ENCODE measurements at places on chromosomes 6 and 20.

DNA sequence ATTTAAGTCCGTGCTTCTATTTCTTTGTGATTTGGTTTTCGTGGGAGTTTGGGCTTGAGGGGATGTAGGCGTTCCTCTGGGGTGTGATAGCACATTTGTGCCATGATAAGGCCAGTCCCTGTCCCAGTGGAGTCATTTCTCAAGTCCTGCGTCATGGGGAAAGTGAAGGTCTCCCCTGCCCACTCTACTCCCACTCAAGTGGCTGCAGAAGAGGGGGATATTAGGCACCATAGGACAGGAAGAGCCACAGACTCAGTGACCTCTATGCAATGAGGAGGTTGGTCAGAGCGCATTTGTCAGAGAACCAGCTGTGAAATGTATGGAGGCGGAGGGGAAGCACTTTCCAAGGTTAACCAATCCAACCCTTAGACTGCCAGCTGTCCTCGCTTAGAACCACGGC, 51.9 kb upstream of the EDN1 start:
- DNase-seq = no peak

- DNase-seq = no peak
Measured at GRCh38 chr6:21732731-21733130, 139.2 kb downstream of the SOX4 start.

DNA sequence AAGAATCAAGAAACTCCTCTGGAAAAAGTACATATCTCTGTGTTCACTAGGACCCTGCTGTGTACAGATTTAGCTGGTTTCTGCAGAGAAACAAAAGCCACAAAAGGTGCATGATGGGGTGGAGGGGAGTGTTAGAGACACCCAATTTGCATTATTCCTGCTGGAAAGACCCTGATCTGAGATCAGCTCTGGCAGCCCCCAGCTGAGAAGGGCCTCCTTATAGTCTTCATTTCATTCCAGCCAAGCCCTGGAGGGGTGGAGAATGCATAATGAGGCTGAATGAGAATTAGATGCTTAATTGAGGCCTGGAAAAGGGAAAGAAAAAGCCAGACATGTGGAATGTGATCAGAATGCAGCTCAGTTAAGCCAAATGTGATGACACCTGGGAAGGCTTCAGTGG, 545.6 kb downstream of the KIF16B start:
- DNase-seq = no peak

- no peak for DNase-seq
Measured at GRCh38 chr6:47478233-47479139, 897 bp downstream of the CD2AP start.

GRCh38 chr20:10705801-10706459, 32.1 kb upstream of the JAG1 start:
- DNase-seq = no peak
